ENCODE measurements at places on chromosomes 2 and 18. TPM values are rescaled to one million over a fixed set of nuclear protein-coding genes. Genes with fewer than 3 reads are reported as not detected.

FNDC4 gene
- total RNA-seq = 2.2 TPM

DNA sequence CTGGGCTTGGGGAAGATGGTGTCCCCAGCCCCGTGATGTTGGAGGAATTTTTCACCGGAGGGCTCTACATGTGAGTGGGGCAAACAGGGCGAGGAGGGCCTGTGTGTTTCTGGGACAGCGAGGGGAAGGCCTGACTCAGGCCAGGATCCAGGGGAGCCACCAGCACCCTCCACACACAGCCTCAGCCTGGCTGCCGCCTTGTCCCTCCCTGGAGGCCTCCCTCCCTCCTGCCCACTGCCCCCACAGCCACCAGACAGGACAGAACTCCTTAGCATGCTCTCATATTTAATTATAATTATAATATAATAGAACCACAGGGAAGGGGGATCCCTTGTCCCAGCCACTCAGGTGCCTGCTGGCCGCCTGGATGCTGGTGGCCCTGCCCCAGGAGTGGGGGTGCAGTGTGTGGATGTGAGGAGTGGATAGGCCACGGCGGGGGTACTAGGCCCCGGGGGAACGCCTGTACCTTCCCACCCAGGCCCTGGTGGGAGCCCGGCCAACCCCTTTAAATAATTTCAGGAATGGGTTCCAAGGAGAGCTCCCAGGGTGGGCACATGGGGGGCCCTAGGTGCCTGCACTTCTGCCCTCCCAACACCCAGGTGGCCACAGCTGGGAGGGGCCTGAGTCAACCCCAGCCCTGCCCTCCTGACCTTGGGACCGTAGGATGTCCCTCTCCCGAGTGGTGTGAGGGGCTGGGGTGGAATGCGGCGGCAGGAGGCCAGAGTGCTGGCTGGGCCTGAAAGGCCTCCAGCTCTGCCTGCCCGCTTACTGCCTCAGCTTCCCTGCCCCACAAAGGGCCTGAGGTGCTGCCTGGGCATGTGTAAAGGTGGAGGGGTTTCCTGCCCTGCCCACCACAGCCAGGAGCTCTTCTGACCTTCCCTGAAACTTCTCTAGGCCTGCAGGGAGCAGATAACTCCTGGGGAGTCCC is 8.8 kb downstream of the PDCD1 start:
- DNase-seq = no peak

C2orf72 gene
- total RNA-seq = 0.08 TPM

GRCh38 chr18:75880925-75881504 is 453.5 kb upstream of the SMIM21 start:
- DNase-seq = no peak

GRCh38 chr2:12549641-12550040 is 167.1 kb upstream of the TRIB2 start:
- DNase-seq = no peak

MOGAT1 gene
- not detected for total RNA-seq

DNA sequence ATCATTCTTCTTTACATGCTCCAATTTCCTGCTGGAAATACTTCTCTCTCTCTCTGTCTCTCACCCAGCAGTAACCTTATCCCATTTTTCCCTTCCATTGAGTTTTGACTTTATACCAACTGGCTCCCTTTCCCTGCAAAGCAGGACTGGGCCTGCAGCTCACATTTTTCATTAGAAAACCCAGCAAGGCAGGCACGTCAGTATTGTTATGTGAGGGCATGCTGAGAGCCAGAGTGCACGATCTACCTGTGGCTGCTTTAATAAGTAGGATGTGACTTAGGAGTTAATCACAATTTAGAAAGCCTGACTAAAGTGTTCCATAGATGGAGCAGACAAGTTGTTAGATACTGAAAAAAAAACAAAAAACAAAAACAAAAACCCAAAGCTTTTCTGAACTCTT is 5.2 kb upstream of the NDUFV2 start:
- no peak for DNase-seq

SATB2 gene
- total RNA-seq = 1.0 TPM

DNA sequence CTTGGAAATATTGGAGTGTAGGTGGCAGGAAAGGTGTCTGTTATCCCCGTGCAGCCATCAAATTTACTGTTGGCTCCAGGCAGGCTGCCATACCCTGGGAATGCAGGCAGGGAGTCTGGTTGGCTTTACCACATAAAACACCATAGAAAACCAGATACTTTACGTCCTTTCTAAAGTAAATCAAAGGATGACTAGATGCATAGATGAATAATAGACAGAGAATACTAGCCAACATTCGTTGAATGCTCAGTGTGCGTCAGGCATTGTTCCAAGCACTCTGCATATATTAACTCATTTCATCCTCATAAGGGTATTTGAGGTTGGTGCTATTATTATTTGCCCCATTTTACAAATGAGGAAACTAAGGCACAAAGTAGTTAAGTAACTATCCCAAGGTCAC is 65.2 kb downstream of the VSNL1 start:
- no peak for DNase-seq

Data from right atrium auricular region (tissue), 2 donors.